AG08395 (cell line): ENCODE measurements at places on chromosomes 6 and 20.

- no peak for DNase-seq
Measured at GRCh38 chr6:132423839-132424238, 22.6 kb upstream of the MOXD1 start.

DNA sequence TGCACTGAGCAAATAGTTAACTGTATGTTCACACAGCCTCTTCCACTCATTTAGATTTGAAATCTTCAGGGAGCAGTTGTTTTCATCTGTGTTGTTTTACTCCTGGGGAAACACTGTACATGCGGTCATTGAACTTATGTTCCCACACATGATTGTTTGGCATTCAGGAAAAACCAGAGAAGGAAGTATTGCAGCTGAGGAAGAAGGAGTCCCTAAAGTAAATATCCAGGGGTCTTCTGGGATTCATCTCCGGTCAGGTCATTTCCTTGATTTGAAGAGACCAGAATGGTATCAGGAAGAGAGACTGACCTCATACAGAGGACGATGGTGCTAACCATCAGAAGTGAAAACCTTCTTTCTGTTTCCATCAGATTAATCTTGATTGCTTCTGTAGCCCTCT, 52.5 kb downstream of the DCBLD1 start:
- DNase-seq = no peak

DNA sequence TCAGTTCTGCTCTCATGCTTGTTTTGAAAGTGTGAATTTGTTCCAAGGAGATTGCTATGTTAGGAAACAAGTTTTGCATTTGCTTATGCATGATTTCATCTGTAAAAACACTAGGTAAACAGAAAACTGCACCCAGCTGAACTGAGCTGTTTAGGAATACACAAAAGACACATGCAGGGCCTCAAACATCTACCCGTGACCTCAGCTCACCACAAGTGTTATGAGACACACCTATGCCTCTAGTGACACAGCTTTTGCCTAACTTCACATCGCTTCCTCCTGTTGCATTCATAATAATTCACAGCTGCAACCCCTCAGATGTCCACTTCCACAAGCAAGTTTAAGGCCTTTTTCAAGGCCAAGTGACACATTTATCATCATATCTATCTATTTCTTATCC, 98.0 kb upstream of the SLC24A3 start:
- DNase-seq = no peak

DNA sequence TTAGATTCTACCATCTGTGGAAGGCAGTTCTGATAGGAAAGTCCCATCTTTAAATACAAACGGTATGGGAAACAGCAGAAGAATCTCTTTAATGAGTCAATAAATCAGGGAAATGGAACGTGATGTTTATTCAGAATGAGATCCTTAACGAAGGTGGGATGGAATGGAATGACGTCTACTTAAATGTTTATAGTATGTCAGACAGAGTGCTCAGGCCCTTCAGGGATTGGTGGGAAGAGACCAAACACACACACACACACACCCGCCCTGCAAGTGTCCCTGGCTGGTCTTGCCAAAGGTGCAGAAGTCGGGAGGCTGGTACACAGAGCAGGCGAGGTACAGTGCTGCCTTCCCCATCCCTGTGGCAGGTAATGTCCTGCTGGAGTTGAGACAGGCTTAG, 164.0 kb downstream of the FARS2 start:
- DNase-seq = no peak

DNA sequence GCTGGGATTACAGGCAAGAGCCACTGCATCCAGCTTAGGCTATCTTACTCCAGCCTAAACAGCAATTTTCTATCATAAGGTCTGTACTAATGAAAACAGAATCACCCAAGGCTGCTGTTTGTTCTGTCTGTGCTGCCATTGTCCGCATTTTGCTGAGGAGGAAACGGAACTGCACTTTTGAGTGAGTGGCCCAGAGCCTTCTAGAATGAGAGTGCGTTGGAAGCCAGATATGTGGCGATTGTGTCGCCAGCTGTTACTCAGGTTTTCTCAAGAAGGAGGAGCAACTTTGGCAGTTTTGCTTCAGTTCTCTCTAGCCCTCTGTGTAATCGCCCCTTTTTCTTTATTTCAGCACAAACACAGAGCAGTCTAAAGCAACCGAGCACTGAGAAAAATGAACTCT, 18.3 kb downstream of the PRDM1 start:
- DNase-seq = no peak

- peak; percentile 89 for DNase-seq
Measured at GRCh38 chr6:162999575-163000285, 272.0 kb downstream of the PACRG start.

DNA sequence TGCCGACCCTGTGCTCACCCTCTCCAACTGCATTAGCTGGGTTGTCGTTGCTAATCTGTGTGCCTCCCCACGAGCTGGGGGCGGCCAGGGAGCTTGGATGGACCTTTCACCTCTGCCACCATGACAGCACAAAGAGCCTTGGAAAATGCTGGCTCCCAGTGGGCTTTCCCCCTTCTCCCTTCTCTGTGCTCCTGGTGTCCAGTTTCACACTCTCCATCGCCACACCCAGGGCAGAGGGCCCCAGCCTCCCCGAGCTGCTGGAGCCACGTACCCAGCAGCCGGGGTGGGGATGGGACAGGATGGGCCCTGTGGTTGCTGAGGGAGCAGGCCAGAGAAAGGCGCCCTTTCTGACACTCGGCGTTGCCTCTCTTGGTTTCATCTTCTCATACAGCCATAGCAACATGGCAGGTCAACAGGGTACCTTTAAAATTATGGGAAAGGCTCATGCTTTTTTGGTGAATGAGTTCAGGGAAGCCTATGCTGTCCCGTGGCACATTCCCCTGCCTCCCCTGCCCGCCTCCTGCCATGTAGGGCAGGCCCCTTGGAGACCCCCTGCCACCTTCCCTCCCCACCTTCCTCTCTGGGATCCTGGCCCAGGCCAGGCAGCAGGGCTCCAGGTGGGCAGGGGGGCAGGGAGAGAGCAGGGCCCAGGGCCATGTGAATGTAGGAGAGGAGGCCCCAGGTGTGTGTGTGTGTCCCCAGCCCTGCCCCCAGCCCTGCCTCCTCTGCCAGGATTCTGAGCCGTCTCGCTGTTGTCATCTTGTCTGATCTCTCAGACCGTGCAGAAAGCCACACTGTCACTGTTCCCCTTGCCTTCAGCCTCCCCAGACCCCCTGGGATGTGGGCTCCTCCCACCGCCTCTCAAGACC, 85.2 kb upstream of the CCDC167 start:
- no peak for DNase-seq

GRCh38 chr6:81938014-81938856, 185.8 kb upstream of the TENT5A start:
- DNase-seq = peak; percentile 47

DNA sequence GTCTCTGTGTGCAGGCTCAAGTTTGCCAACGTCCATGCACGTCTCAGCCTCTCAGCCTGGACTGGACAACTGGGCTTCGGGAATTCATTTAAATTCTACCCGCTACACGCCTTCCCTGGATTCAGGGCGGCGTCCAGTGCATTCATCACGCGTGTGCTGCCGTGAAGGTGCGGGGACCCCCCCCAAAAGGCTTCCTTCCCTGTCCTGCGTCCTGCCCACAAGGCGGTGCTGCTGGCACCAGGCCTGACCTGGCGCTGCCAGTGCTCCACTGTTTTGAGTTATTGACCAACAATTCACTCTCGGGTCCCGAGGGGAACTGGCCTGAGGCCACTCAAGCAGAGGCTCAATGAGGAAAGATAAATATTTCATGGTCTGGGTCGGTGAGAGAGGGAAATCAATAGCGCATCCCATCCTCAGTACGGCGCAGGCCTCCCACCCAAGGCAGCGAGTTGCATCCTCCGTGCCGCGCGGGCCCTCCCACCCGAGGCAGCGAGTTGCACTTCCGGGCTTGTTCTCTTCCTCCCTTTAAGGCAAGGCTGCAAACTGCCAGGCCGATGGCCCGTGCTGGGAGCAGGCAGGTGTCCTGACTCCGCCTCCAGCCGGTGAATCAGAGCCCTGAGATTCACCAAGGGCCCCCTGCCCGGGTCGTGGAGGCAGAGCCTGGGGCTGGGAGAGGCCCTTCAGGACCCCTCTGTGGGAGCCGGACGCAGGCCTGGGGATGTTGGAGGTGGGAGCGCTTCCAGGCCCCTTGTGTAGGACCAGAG, 22.8 kb upstream of the BHLHE23 start:
- no peak for DNase-seq

- DNase-seq = no peak
Measured at GRCh38 chr6:139536751-139537617, 162.5 kb upstream of the CITED2 start.

GRCh38 chr6:156687789-156688619, 89.2 kb upstream of the ARID1B start:
- peak; percentile 50 for DNase-seq

DNA sequence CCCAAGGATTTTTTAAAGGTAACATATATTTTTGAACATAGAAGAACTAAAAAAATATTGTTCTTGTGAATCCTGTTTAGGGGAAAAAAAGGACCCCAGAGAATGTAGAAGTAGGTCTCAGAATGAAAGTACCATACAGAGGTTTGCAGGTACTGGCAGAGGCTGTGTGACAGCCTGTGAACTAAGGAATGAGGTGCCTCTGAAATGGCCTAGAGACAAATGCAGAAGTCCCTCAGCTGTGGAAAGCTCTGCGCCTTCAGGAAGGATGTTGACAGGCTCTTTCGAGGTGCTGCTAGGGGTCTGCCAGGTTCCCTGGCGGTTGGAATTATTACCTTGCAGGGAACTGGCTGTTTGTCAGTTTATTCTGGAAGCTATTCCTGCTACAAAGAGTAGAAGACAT, 8.6 kb upstream of the TUBB2B start:
- no peak for DNase-seq

DNA sequence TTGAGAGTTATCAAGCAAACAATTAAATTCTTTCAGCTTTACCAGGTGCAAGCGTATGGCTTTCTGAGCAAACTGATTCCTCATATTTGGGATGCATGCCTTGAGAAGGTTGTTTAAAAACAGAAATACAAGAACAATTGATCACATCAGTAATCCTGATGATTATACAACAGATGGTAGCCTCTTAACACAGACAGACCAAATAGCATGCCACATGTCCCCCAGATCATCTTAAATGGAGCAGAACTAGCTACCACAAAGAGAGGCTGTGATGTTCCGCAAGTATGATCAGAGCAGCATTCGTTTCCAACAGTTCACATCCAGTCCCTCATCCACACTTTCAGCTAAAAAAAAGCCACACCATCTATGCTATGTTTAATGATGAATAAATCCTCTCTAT, 246.2 kb upstream of the NRSN1 start:
- no peak for DNase-seq

- DNase-seq = peak; percentile 34
Measured at GRCh38 chr6:72321788-72322187, 300.1 kb upstream of the KCNQ5 start.

DNA sequence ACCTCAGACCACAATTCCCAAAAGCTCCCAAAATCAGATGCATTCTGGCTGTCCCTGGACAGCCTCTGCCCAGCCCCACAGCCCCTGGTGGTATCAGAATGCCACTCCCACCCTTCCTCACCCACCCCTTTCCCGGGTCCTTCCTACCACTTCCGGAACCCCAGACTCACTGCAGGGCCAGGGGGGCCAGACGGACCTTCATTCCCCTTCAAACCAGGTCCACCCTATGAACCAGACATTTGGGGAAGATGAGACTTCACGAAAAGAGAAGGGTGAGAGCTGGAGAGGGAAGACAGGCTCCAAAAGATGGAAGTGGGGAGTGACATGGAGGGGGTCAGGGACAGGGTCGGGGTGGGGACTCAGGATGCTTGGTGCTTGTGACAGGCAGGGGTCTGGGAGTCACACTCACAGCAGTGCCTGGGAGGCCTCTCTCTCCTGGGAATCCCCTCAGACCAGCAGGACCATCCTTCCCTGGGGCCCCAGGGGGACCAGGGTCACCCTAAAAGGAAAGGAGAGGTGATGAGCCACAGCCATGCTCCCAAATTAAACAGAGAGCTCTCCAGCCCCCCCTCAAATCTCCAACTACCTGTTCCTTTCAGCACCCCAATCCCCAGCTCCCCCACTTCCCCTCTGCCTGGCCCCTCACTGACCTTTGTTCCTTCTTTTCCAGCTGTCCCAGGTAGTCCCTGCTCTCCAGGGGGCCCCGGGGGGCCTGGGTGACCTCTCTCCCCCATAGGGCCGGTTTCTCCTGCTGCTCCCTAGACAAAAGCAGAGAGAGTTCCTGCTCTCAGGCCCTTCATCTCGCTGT, 20.2 kb downstream of the COL11A2 start:
- DNase-seq = no peak

GRCh38 chr6:45548657-45549515, 171.2 kb upstream of the SUPT3H start:
- DNase-seq = no peak

- peak; percentile 12 for DNase-seq
Measured at GRCh38 chr6:113047148-113047547, 700.0 kb downstream of the RFPL4B start.

DNA sequence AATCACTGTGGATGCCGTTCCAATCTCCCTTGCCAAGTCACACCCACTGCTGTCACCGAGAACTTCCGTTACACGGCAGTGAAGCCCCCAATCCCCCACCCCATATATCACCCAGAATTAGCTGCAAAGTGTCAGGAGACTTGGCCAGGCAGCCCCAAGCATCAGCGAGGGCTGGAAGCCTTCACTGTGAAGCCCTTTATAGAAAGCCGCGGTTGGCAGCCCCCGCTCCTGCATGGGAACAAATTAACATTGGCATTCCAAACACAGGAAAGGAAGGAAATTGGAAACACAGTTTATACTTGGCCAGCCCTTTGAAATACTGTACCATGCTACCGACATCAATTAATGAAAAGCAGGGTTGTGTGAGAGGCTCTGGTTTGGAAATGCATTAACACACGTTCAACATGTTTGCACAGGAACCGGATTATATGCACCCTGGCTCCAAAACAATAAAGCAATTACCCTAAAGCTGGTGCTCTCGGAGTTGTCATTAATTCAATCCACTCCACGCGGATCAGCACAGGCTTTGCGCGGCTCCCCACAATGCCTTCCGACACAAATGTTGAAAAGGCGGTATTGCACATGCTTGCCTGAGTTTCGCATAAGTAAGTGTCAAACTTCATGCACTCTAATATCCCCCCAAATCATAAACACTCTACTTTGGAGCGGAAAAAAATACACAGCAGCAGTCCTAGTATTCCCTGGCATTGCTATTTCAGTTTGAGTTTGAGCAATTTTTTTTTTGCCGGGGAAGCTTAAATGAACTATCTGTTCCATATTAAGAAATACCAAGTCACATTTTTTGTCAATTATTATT, 7.1 kb downstream of the BMP7 start:
- DNase-seq = no peak

GRCh38 chr6:71254323-71254722, 34.3 kb upstream of the OGFRL1 start:
- DNase-seq = no peak

DNA sequence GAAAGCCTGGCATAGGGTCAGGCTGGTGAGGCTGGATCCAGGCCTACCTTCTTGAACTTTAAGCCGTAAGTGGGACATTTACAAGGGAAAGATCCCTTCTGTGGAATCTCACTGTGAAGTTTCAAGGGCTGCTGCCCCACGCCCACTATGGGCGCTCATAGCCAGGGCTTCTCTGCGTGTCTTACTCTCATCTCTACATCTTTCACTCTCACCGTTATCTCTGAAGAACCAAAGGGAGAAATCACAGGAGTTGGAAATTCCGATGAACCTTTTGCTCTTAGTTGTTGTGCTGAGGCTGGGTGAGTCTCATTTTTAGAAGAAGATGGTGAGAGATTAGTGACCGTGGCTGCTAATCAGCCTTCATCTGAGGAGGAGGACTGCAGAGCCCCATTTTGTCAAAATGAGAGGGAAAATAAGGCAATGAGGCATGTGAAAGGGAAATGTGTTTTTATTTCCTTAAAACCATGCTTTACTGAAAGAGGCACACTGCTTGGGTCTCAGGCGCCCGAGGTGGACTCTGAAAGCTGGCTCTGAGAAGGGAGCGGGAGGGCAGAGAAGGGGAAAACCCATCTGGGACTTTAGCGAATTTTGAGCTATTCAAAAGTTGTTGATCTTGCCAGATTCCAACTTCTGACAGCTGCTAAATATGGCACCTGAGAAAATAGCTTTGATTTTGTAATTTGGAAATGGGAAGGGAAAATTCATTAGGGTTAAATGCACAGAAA, 301.5 kb downstream of the CLIC5 start:
- DNase-seq = no peak
